Right ventricle myocardium inferior (tissue), 1 donor: ENCODE measurements at places on chromosomes 12 and 14. TPM values are rescaled to one million over a fixed set of nuclear protein-coding genes. Genes with fewer than 3 reads are reported as not detected.

DNA sequence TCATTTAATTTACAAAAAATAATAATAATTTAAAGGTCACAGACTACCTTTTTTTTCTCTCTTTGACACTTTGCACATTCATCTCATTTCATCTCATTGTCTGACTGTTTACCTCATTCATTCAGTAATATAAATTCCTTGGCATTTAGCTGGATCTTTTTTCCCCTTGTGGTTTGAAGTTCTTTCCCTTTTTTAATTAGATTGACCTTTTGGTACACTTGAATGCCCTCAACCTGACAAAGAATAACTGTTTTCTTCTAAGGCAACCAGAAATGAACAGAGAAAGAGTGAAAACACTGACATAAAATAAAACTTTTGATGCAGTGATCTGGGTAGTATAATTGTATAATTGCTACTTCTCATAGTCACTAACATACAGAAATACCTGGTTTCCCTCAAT, 774.9 kb upstream of the NOVA1 start:
- no peak for DNase-seq

The APPL2 gene
- 20.9 TPM for total RNA-seq

GRCh38 chr12:105198961-105199360, 37.0 kb downstream of the APPL2 start:
- no peak for DNase-seq

- no peak for DNase-seq
These were observed 75.6 kb downstream of the MED13L start for GRCh38 chr12:116201908-116202307.

The EFS gene
- 4.0 TPM for total RNA-seq

The ANO2 gene
- 19.5 TPM for total RNA-seq

The TAS2R19 gene
- total RNA-seq: 0.49 TPM

DNA sequence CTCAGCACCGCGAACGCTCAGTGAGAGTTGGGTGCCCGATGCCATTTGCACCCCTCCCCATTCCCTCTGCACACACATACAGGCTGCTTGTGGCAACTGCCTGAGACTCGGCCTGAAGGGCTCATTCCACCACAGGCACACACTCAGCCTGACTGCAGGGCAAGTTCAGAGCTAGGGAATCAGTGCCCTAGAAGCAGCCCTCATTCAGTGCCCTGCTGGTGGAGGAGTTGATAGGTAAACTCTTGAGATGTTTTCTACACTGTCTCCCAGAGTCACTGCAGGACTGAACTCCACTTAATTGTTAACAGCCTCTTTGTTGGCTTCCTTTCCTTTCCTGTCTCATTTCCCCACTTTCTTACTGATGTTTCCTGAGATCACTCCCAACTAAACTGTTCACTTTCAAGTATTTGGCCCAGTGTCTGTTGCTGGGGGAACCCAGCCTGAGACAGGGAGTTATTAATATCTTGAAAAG, 16.9 kb downstream of the PPP1R36 start:
- DNase-seq: no peak

GRCh38 chr12:13342971-13343370, 146.4 kb downstream of the EMP1 start:
- no peak for DNase-seq

DNA sequence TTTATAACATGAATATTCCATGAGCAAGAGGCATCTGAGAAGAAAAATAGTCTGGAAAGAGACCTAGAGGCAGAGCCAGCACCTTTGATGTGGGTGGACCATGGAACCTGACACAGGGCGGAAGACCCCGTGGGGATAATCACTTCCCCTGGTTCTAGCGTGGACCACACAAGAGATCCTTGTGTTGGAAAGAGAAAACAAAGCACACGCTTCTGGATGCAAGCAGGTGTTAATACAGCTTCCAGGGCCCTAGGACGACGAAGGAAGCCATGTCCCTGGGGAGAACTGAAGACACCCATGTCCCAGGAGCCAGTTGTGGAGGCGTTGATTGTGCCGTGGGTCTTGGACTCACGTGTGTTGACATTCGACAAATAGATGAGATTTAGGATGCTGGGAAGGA, 102.9 kb downstream of the ADGRD1 start:
- no peak for DNase-seq

DNA sequence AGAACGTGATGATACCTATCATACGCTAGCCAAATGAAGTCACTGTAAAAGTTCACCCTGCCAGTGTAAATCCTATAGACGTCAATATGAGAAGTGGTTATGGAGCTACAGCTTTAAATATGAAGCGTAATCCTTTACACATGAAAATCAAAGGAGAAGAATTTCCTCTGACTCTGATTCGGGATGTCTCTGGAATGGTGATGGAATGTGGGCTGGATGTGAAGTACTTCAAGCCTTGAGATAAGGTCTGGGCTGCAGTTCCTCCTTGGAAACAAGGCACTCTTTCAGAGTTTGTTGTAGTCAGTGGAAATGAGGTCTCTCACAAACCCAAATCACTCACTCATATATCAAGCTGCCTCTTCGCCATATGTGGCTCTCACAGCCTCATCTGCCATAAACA, 53.1 kb upstream of the NAP1L1 start:
- DNase-seq: no peak

The APOLD1 gene
- total RNA-seq: 19.7 TPM

The TAS2R50 gene
- total RNA-seq: not detected

- DNase-seq: no peak
These were observed 8.5 kb upstream of the CDC42BPB start for GRCh38 chr14:103065861-103066260.

- no peak for DNase-seq
These were observed 5.3 kb downstream of the TXNDC16 start for GRCh38 chr14:52547027-52547426.

GRCh38 chr12:129523621-129524020, 380.2 kb downstream of the TMEM132D start:
- DNase-seq: no peak

DNA sequence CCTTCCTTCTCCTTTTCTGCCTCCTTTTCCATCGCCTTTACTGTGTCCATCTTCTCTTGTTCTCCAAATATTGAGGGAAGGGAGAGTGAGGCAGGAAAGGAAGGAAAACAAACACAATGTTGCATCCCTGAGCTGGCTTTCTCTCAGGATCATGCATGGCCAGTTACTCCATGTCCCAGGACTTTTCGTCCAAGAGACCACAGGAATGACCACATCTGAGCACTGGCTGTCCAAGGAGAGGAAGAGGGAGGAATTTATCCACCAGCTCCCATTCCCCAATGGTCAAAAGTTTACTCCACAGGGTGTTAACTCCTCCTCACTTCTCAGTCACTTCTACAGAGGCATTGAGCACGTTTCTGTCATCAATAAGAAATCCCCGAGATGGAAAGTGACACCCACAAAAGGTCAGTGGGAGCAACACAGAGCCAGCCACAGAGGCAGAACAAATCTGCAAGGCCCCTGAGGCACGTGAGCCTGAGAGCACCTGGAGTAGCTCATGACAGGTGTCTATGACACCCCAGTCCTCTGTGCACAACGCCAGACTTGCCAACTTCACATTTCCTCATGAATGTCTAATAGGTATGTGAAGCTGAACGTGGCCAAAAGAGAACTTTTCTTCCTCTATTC, 177.3 kb upstream of the NUDT4 start:
- no peak for DNase-seq

- DNase-seq: peak; percentile 92
These were observed 1.3 kb downstream of the GPR137C start for GRCh38 chr14:52553671-52554575.

The DPY19L2 gene
- total RNA-seq: 41.0 TPM

DNA sequence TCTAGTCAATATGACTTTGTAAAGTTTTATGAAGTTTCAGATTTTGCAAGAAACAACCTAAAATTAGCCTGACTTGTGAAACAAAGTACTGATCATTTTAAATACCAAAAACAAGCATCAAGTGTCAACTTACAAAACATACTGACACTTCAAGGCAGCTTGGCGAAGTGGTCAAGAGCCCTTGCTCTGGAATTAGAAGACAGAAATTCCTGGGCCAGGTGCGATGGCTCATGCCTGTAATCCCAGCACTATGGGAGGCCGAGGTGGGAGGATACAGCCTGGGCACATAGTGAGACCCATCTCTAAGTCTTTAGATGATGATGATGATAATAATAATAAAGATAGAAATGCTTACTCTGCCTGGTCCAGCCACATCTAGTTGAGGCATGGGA, 45.4 kb upstream of the NR2C1 start:
- DNase-seq: no peak

The SLC48A1 gene
- 23.2 TPM for total RNA-seq

- DNase-seq: no peak
These were observed 167.9 kb downstream of the PRKD1 start for GRCh38 chr14:29759521-29760340.

The ZNF26 gene
- total RNA-seq: 4.4 TPM

DNA sequence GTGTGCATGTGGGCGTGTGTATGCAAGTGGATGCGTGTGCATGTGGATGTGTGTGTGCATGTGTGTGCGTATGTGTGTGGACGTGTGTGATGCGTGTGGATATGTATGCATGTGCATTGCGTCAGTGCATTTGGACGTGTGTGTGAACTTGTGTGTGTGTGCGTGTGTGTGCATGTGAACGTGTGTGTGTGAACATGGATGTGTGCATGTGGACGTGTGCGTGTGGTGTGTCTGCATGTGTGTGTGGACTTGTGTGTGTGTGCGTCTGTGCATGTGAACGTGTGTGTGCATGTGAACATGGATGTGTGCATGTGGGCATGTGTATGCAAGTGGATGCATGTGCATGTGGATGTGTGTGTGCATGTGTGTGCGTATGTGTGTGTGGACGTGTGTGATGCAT, 34.4 kb upstream of the FBRSL1 start:
- peak; percentile 11 for DNase-seq

The TAS2R46 gene
- total RNA-seq: 0.43 TPM

- no peak for DNase-seq
These were observed 90.3 kb downstream of the RFX4 start for GRCh38 chr12:106673141-106673540.

The KLRG1 gene
- total RNA-seq: 5.8 TPM

The LTB4R2 gene
- total RNA-seq: 0.57 TPM

DNA sequence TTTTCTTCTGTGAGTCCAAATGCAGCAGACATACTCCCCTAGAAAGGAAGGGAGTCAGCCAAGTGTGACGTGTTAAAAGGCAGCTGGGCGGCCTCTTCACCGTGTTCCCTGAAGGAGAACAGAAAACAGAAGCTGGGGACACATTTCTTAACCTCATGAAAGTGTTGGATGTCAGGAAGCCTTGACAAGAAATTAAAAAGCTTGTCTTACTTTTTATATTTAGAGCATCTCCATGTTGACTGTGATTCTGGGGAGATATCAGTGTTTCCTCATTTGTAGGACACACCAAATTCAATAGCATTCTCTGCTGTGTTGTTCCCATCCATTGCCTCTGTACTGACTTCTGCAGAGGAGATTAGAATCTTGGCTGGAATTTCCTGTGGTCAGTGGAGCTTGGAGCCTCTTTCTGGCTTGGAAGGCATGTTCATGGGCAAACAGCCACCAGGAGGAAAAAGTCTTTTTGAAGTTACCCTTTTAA, 93.7 kb downstream of the RMST start:
- peak; percentile 55 for DNase-seq

The MMP19 gene
- total RNA-seq: 2.9 TPM

- no peak for DNase-seq
These were observed 996 bp downstream of the REC8 start for GRCh38 chr14:24172871-24173281.

DNA sequence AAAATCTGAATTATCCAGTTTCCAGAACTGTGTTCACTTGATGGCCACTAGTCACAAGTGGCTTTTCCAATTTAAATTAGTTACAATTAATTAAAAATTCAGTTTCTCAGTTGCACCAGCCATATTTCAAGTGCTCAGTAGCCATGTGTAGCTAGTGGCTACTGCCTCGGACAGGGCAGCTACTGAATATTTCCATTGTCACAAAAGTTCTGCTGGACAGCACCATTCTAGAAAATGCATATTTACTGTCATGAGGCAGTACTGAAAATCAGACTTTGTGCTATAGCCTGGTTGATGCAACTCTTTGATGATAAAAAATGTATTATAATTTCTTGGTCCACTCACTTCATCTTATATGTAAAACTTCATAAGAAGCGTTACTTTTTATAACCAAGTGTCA, 11.5 kb upstream of the OVCH1 start:
- DNase-seq: no peak

The CARMIL3 gene
- 0.08 TPM for total RNA-seq

- no peak for DNase-seq
These were observed 23.8 kb downstream of the ZNF891 start for GRCh38 chr12:133106253-133106652.

- DNase-seq: no peak
These were observed 7.2 kb upstream of the CD27 start for GRCh38 chr12:6437586-6437985.

The RPS26 gene
- 35.5 TPM for total RNA-seq

The GYS2 gene
- total RNA-seq: not detected

DNA sequence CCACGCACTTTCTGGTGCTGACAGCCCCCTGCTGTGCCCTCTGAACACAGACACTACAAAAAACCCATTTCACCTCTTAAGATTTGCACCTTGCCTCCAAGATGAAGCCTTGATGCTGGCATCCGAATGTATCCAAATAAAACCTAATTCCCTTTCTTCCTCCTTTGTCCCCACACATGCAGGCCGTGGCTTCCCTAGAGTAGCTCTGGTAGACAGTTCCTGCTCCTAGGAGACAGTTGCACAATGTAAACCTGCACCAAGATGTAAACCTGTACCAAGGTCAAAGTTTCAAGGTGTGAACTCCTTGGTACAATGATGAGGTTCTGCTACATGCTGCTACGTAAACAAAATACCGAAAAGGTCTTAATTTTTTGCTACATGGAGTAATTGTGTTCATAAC, 625 bp upstream of the ABHD12B start:
- DNase-seq: no peak

The SLCO1B1 gene
- not detected for total RNA-seq

DNA sequence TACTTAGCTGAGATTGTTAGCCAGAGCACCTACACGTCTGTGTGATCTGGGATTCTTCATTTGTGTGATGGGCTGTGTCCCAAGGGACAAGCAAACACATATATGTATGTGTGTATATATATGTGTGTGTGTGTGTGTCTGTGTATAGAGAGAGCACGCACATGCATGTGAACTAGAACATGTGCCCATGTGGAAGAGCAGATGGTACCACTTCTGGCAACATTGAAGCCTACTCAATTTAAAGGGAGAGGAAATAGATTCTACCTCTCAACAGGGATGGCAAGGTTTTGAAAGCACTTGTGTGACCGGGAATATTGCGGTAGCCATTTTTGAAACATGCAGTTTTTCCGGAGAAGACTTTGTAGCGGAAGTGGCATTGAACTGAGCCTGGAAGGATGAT, 1.4 kb downstream of the TOMM20L start:
- no peak for DNase-seq

DNA sequence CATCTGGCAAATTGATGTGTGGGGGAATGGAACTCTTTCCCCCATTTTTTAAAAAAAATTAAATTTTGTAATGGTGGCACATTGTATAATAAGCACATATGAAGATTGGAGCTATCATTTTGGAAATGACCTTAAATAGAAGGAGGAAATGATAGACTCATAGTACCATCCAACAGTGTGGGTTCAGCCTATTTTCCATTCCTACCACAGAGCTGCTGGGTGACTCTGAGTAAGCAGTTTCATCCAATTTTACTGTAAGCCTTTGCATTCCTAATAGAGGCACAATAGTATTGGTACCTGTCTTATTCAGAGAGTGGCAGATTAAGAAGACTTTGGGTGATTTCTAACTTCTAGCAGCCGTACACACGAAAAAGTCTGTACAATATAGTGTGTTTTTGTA, 304.5 kb downstream of the RAD51B start:
- DNase-seq: no peak

- DNase-seq: no peak
These were observed 791 bp upstream of the RNF41 start for GRCh38 chr12:56222531-56222895.
